Lower lobe of right lung (tissue), 2 donors: ENCODE measurements at places on chromosomes 7 and 10.
A peak's percentile ranks its signal among the peaks of the same experiment; 100 is the strongest.

DNA sequence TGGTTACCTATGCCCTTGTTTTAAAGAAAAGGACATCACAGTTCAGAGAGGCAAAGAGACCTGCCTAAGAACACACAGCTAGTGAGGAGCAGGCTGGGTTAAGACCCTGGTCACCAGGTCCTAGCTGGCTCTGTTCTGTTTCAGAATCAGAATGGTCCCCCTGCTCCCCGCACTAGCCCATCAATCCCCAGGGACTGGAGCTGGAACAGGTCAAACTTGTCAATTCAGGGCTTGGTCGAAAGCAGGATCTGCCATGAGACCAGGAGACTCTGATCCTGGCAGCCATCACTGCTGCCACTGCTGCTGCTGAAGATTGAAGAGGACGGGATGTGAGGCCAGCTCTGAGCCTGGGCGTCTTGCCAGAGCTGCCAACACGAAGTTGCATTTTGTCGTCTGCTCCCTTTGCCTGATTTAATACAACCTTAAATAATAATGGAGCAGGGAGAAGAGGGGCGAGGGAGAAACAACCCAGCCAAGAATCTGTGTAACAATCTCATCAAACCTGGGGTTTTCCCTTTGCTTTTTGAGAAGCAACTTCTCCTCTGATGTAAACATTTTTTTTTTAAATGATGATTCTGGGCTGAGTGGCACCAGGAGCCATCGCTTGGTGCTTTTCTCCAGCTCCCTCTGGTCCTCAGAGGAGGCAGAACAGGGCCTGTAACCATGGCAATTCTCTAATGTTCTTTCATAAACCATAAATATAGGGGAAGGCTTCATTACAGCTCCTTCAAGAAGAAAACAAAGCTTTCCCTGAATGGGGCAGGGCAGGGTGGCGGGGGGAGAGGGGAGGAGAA, 119.0 kb upstream of the SORCS3 start:
- no peak for DNase-seq

DNA sequence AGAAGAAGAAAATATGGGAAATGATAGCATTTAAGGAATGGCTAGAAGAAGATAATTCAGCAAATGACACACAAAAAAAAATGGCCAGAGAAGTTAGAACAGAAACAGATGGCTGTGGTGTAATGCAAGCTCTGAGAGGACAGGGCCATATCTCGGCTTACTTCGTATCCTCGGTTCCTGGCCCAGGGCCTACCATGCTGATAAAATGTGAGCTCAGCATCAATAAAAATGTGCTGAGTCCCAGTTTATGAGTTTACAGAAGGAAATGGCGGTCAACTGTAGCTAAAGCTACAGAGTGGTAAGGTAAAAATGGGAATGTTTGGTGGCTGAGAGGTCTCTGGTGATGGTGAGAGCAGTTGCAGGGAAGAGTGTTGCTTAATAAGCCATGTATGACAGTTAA, 40.8 kb downstream of the HBP1 start:
- no peak for DNase-seq

- no peak for DNase-seq
Measured at GRCh38 chr7:101943889-101944600, 126.6 kb downstream of the CUX1 start.

DNA sequence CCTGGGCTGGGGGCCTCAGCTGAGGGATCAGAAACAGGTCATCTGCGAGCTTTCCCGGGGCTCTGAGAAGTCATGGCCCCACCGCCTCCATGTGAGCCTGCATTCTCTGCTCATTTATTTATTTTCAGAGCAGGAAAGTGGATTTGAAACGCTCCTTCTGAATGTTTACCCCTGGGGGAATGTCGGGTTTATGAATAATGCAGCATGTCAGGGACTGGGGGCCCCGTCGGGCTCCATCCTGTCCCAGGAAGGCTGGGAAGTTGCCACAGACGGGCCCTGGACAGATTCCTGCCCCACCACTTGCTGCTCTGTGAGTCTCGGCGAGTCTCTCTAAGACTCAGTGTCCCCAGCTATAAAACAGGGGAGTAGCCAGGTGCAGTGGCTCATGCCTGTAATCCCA, 11.9 kb upstream of the GTF2IRD1 start:
- no peak for DNase-seq

GRCh38 chr7:88146616-88147015, 73.2 kb downstream of the SRI start:
- no peak for DNase-seq

GRCh38 chr7:33868166-33868565, 37.2 kb upstream of the BMPER start:
- DNase-seq, result no peak

- no peak for DNase-seq
Measured at GRCh38 chr10:116296291-116296721, 23.3 kb upstream of the GFRA1 start.

GRCh38 chr7:91609525-91609924, 271.0 kb downstream of the MTERF1 start:
- no peak for DNase-seq

- peak; percentile 91 for DNase-seq
Measured at GRCh38 chr7:873367-874002, 2.9 kb upstream of the GET4 start.
